ENCODE measurements at places on chromosomes 2 and 18.

GRCh38 chr2:189341077-189341476, 100.2 kb upstream of the WDR75 start:
- no peak for DNase-seq

GRCh38 chr18:273525-273924, 5.7 kb upstream of the THOC1 start:
- no peak for DNase-seq

DNA sequence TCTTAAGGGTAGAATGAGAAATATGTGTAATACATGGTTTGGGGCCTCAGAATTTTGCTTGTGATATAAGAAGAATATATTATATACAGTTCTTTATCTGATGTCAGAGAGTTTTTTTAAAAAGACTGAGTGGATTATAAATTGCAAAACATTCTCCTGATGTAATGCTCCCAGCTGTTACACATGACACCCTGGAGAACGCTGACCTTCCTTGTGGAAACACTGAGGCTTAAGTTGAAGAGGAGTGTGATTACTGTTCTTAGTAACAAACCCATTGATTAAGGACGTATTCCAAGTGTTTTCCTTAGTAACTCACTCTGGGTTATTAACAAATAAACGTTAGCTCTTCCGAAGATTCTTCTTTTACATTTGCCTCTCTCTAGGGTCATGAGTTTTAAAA, 1069.3 kb upstream of the CNTNAP5 start:
- DNase-seq, result no peak

- DNase-seq, result no peak
Measured at GRCh38 chr2:70725505-70725904, 42.5 kb downstream of the ADD2 start.

All from hematopoietic multipotent progenitor cell treated with erythropoietin and hydrocortisone succinate and interleukin-3 and kit ligand, for 6 days (in vitro differentiated cells).